Activated T-helper 1 cell treated with anti-CD3 and anti-CD28 coated beads, Interleukin-12 subunit alpha, Interleukin-12 subunit beta, Interleukin-2, Interleukin-4 antibody, amounts not matched to agents 30 ng/mL and 10 ng/mL and 1 ng/mL, durations not matched to agents 14 hours and 24 hours and 36 hours (primary cell): ENCODE measurements at places on chromosomes 6 and 20. TPM values are rescaled to one million over a fixed set of nuclear protein-coding genes. Genes with fewer than 3 reads are reported as not detected.

DNA sequence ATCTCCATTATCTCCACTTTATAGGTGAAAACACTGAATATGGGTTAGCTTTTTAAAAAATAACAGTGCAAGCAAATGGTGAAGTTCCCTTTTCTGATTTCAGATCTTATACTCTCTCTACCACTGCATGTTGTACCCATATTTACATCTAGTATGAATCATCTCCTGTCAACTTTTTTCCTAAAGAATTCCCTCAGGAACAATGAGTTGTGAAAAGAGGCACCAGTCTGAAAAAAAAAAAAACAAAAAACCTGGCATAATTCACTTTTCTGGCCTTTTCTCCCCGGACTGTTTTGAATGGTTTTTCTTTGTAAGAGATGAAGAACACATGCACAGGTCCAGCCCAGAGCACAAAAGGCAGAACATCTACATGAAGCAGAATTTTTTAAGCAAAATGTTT is 596.0 kb downstream of the COL12A1 start:
- no peak for DNase-seq

- no peak for DNase-seq
Measured at GRCh38 chr6:26260110-26260637, 104.8 kb upstream of the BTN3A2 start.

Gene GOPC
- total RNA-seq, result 23.6 and 24.3 TPM in 2 replicates

GRCh38 chr6:87690441-87690840 is 11.6 kb downstream of the AKIRIN2 start:
- DNase-seq, result no peak
